SIG-M5 (cell line): ENCODE measurements at places on chromosomes 2 and 18.

- DNase-seq = no peak
These were observed 8.1 kb downstream of the KYNU start for GRCh38 chr2:142885543-142885942.

DNA sequence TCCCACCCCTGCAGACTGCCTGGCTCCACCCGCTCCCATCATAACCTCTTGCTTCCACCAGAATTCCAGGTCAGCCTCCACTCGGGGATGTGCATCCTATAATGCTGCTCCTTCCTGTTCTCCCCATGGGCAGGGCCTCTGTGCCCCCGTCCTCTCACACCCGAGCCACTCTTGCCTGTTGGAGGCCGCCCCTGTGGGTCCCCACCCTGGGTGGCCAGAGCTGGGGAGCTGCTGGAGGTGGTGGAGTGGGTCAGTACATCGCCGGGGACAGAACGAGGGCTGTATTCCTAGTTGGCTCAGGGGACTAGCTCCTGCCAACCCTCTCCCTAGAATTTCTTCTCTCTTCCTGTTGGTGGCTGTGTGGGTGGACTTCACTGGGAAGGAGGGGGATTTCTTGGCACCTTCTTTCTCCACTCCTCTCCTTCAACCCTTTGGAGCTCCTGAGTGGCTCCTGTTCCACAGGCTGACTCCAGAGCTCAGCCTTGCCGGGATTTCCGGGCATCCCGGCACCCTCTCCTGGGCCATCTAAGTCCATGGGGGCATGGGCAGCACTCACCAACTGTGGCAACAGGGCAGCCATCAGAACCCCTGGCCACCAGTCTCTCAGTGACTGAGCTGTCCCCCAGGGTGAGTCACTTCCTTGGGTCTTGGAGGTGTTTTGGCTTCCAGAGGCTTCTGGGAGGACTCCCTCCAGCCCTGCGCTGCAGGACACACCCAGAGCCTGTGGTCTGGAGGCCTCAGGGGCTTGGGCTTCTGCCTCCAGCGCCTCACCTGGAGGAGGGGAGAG is 88.2 kb upstream of the MCFD2 start:
- no peak for DNase-seq

DNA sequence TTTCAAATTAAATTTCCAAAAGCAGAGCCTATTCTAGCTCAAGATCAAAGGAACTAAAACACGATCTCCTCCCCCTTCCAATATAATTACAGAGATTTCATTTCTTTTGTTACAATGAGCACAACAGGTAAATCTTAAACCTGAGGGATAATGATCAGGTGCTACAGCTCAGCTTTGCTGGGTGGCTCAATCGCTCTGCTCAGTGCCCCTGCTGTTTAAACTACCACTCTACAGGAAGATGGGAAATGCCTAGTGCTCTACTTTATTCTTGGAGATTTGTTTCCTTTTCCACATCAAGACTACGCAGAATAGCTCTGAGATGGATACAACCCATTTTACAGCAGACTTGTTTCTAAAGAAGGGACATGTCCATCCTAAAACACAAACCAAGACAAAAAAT is 162.3 kb downstream of the TCF4 start:
- no peak for DNase-seq

GRCh38 chr2:37843556-37843955 is 81.5 kb upstream of the RMDN2 start:
- no peak for DNase-seq

- DNase-seq = no peak
These were observed 644 bp upstream of the QPCT start for GRCh38 chr2:37343537-37344434.
